ENCODE measurements at places on chromosomes 13 and 19. TPM values are rescaled to one million over a fixed set of nuclear protein-coding genes. Genes with fewer than 3 reads are reported as not detected.

Gene TMEM255B
- total RNA-seq, result 9.0 TPM

Gene ZIC5
- not detected for total RNA-seq

Gene CLEC4M
- total RNA-seq, result not detected

Gene SIGLEC5
- total RNA-seq, result 0.27 TPM

Gene CEACAM20
- total RNA-seq, result not detected

Gene BORA
- 6.6 TPM for total RNA-seq

Gene TEX26
- total RNA-seq, result 0.27 TPM

Gene C19orf33
- not detected for total RNA-seq

Gene KIR2DL4
- not detected for total RNA-seq

Gene CALR3
- not detected for total RNA-seq

Gene FXYD1
- total RNA-seq, result 1.1 TPM

Gene ATF5
- 6.9 TPM for total RNA-seq

Gene GNG7
- 4.5 TPM for total RNA-seq

Gene AMH
- total RNA-seq, result 4.2 TPM

Gene MEIOSIN
- total RNA-seq, result not detected

Gene RTBDN
- total RNA-seq, result not detected

Gene PRTN3
- not detected for total RNA-seq

DNA sequence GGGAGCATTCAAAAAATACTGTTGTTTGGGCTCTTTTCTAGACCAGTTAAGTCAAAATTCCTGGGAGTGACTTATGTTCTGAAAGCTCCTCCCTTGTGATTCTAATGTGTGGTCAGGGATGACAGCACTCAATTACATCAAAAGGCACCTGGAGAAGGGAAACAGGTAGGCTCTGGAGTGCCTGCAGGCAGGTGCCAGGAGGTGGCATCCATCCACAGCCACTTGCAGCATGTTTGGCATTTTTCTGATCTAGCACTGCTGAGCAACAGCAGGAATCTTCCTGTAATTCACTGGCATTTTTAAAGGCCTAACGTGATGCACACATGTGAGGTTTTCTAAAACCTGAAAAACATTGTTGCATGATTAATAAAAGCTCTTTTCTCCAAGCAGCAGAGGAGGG, 94.6 kb downstream of the CCNA1 start:
- no peak overlapping the region for H3K4me3 ChIP-seq
- peak overlapping the region; percentile 30 for H3K27ac ChIP-seq
- DNase-seq, result peak; percentile 92
- H3K4me1 ChIP-seq, result peaks cover 20% of the 10 kb centered on the region
- no peaks in the 10 kb centered on the region for H3K36me3 ChIP-seq

GRCh38 chr19:2867025-2867991, at the start of gene ZNF556:
Gene ZNF556 (plus strand): TSS chr19:2867335. CDS start chr19:2867422, 87 bp downstream.
- H3K36me3 ChIP-seq, result no peaks in the 10 kb centered on the region
- H3K4me1 ChIP-seq, result no peaks in the 10 kb centered on the region
- no peak within 1 kb of the TSS for H3K4me3 ChIP-seq
- H3K27me3 ChIP-seq, result no peaks in the 10 kb centered on the region

DNA sequence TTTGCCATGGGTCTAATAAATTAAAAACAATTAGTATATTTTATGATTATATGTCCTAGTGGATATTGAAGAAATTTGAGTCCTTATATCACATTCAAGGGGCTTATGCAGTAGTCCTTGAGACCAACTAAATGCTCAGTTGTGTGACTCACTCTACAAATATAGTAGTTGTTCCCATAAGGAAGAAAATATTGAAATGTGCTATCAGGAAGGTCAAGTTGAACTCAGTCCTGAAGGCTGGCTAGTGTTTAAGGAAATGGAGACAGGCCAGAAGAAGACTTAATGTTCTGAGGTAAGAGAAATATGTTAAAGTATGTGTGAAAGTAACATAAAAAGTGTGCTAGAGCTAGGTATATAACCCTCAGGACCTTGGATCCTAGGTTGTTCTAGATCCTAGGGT, 766.1 kb upstream of the GPC6 start:
- no peak overlapping the region for H3K4me3 ChIP-seq
- no peak overlapping the region for H3K27ac ChIP-seq
- no peaks in the 10 kb centered on the region for H3K27me3 ChIP-seq
- H3K4me1 ChIP-seq, result no peaks in the 10 kb centered on the region
- no peaks in the 10 kb centered on the region for H3K36me3 ChIP-seq
- no peak for DNase-seq

DNA sequence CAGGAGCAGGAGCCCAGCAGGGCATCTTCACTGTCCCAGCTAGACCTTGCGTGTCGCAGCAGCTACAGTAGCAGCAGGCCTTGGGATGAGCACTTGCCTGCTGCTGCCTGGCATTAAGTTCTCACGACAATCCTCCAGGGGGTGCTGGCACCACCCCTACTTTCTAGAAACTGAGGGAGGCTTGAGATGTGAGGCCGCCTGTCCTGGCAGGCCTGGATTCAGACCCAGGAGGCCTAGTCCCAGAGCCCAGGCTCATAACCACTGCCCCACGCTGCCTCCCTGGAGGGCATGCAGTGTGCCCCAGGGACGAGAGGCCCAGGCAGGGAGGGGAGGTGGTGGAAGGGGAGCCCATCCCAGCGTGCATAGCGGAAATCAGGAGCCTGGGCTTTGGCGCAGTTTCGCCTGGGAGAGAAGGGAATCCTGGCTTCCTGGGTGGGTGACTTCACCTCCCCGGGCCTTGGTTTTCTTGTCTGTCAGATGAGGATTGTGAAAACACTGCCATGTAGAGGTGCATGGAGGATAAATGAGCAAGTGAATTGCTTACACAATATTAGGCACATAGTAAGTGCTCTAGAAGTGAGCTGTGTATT, 26.1 kb downstream of the PPP5C start:
- H3K27ac ChIP-seq, result peak overlapping the region; percentile 59
- peak; percentile 28 for DNase-seq
- H3K4me1 ChIP-seq, result peaks cover 23% of the 10 kb centered on the region
- H3K27me3 ChIP-seq, result no peaks in the 10 kb centered on the region
- H3K4me3 ChIP-seq, result no peak overlapping the region

GRCh38 chr13:22091222-22091970, 420.5 kb downstream of the FGF9 start:
- H3K27me3 ChIP-seq, result no peaks in the 10 kb centered on the region
- H3K4me1 ChIP-seq, result no peaks in the 10 kb centered on the region
- no peaks in the 10 kb centered on the region for H3K36me3 ChIP-seq
- DNase-seq, result no peak

DNA sequence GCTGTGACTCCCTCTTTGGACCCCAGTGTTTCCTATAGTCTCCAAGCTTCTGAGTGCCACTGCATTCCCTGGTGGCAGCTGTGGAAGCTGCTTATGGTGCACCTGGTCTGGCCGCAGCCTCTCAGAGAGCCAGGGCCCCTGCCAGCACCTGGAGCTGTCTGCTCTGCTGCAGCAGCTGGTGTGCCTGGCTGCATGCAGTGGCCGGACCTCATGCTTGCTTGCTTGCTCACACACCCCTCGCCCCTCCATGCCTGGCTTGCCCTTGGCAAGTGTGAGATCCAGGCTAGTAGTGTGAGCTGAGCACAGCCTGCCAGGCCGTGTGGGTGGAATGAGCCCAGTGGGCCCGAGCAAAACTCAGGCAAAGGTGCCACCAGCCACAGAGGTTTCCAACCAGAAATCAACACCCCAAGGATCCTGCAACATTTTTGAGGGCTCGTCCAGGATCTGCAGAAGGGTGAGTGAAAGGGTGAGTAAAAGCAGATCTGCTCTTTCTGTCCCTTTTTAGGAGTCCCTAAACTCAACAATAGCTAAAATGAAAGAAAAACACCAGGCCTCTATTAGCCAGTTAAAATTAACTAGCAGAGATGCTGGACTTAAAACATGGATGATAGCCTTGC, 7.6 kb upstream of the MLLT1 start:
- DNase-seq, result no peak
- H3K27me3 ChIP-seq, result no peaks in the 10 kb centered on the region
- H3K36me3 ChIP-seq, result no peaks in the 10 kb centered on the region
- no peak overlapping the region for H3K4me3 ChIP-seq

GRCh38 chr19:52823676-52824075, 2.2 kb upstream of the ZNF28 start:
- no peak overlapping the region for H3K27ac ChIP-seq
- peaks cover 6% of the 10 kb centered on the region for H3K4me1 ChIP-seq
- H3K4me3 ChIP-seq, result no peak overlapping the region
- no peaks in the 10 kb centered on the region for H3K36me3 ChIP-seq
- DNase-seq, result no peak

GRCh38 chr19:43668406-43669109, 1.4 kb downstream of the PLAUR start:
- peaks cover 13% of the 10 kb centered on the region for H3K4me1 ChIP-seq
- no peaks in the 10 kb centered on the region for H3K36me3 ChIP-seq
- peak overlapping the region; percentile 79 for H3K27ac ChIP-seq
- no peaks in the 10 kb centered on the region for H3K27me3 ChIP-seq
- no peak overlapping the region for H3K4me3 ChIP-seq
- peak; percentile 86 for DNase-seq

GRCh38 chr13:91245288-91245687, 102.2 kb upstream of the MIR17HG start:
- no peaks in the 10 kb centered on the region for H3K4me1 ChIP-seq
- H3K4me3 ChIP-seq, result no peak overlapping the region
- no peak overlapping the region for H3K27ac ChIP-seq
- no peaks in the 10 kb centered on the region for H3K36me3 ChIP-seq
- DNase-seq, result no peak
- no peaks in the 10 kb centered on the region for H3K27me3 ChIP-seq

DNA sequence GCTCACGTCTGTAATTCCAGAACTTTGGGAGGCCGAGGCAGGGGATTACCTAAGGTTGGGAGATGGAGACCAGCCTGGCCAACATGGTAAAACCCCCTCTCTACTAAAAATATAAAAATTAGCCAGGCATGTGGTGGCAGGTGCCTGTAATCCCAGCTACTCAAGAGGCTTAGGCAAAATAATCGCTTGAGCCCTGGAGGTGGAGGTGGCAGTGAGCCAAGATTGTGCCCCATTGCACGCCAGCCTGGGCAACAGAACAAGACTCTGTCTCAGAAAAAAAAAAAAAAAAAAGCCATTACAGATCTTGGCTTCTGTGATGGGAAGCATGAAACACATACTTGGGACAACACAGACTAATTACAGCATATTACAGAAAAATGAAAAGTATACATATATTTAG, 1404.5 kb upstream of the SPRY2 start:
- DNase-seq, result no peak
- no peaks in the 10 kb centered on the region for H3K36me3 ChIP-seq
- H3K27me3 ChIP-seq, result no peaks in the 10 kb centered on the region
- no peak overlapping the region for H3K4me3 ChIP-seq
- H3K27ac ChIP-seq, result no peak overlapping the region

- H3K27me3 ChIP-seq, result no peaks in the 10 kb centered on the region
- peak; percentile 5 for DNase-seq
- no peak overlapping the region for H3K27ac ChIP-seq
- no peak overlapping the region for H3K4me3 ChIP-seq
- no peaks in the 10 kb centered on the region for H3K36me3 ChIP-seq
- no peaks in the 10 kb centered on the region for H3K4me1 ChIP-seq
These were observed 8.0 kb downstream of the MYO1F start for GRCh38 chr19:8569066-8569771.

DNA sequence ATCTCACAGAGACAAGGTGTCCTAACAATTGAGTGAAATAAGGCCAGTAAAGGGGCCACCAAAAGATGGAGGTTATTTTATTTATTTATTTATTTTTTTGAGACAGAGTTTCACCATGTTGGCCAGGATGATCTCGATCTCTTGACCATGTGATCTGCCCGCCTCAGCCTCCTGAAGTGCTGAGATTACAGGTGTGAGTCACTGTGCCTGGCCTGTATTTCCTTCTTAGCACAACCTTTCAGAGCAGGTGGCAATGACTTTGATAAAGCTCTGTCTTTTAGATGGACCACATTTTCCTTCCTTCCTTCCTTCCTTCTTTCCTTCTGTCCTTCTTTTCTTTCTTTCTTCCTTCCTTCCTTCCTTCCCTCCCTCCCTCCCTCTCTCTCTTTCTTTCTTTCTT, 11.0 kb upstream of the DOCK6 start:
- H3K4me1 ChIP-seq, result peaks cover 3% of the 10 kb centered on the region
- H3K27ac ChIP-seq, result no peak overlapping the region
- H3K27me3 ChIP-seq, result no peaks in the 10 kb centered on the region
- H3K36me3 ChIP-seq, result no peaks in the 10 kb centered on the region

GRCh38 chr19:11539495-11540365, 1.1 kb downstream of the CNN1 start:
- no peaks in the 10 kb centered on the region for H3K36me3 ChIP-seq
- H3K4me3 ChIP-seq, result no peak overlapping the region
- DNase-seq, result no peak

DNA sequence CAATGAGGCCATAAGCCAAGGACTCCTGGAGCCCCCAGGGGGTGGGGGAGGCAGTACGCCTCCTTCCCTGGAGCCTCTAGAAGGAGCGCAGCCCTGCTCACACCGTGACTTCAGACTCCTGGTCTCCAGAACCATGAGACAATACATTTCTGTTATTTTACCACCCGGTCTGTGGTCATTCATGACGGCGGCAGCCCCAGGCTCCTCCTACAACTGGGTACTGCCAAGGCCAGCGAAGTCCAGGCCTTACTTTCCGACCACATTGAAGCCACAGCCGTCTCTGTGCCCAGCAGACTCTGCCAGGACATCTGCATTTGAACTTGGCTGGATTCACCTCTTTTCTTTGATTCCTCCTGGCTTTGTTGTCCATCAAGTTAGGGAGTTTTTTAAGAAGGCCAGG, 10.5 kb downstream of the GNG7 start:
- no peak overlapping the region for H3K27ac ChIP-seq
- DNase-seq, result no peak
- no peaks in the 10 kb centered on the region for H3K4me1 ChIP-seq
- H3K4me3 ChIP-seq, result no peak overlapping the region

GRCh38 chr19:49019242-49019932, 2.5 kb upstream of the LHB start:
- H3K27ac ChIP-seq, result no peak overlapping the region
- H3K27me3 ChIP-seq, result no peaks in the 10 kb centered on the region
- DNase-seq, result peak; percentile 82
- peaks cover 5% of the 10 kb centered on the region for H3K36me3 ChIP-seq
- H3K4me1 ChIP-seq, result peaks cover 24% of the 10 kb centered on the region

DNA sequence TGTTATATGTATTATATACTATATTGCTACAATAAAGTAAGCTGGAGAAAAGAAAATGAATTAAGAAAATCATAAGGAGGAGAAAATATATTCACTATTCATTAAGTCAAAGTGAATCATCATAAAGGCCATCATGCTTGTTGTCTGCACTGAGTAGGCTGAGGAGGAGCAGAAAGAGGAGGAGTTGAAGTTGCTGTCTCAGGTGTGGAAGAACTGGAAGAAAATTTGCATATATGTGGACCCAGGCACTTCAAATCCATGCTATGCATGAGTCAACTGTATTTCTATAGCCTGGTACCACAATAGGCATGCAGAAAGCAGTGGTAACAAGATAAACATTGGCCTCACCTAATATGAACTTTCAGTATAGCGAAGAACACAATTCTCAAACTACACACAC, 135.9 kb upstream of the SGCG start:
- H3K4me3 ChIP-seq, result no peak overlapping the region
- DNase-seq, result no peak
- no peaks in the 10 kb centered on the region for H3K36me3 ChIP-seq
- no peaks in the 10 kb centered on the region for H3K27me3 ChIP-seq

- no peak overlapping the region for H3K4me3 ChIP-seq
- no peak overlapping the region for H3K27ac ChIP-seq
- H3K27me3 ChIP-seq, result no peaks in the 10 kb centered on the region
- no peak for DNase-seq
These were observed 35.6 kb downstream of the RASA3 start for GRCh38 chr13:114096811-114097211.

- H3K27ac ChIP-seq, result no peak overlapping the region
- no peak for DNase-seq
- H3K36me3 ChIP-seq, result no peaks in the 10 kb centered on the region
- H3K4me1 ChIP-seq, result peaks cover 52% of the 10 kb centered on the region
- H3K27me3 ChIP-seq, result no peaks in the 10 kb centered on the region
These were observed 8.5 kb downstream of the FOXO1 start for GRCh38 chr13:40657951-40658350.

- no peaks in the 10 kb centered on the region for H3K36me3 ChIP-seq
- H3K4me3 ChIP-seq, result no peak overlapping the region
These were observed 162.7 kb downstream of the KLF12 start for GRCh38 chr13:73971481-73971880.

Measured in thyroid gland (tissue), 4 donors.